ENCODE measurements at places on chromosomes 2 and 18.

- DNase-seq: no peak
Measured at GRCh38 chr18:56696966-56697365, 45.8 kb downstream of the WDR7 start.

DNA sequence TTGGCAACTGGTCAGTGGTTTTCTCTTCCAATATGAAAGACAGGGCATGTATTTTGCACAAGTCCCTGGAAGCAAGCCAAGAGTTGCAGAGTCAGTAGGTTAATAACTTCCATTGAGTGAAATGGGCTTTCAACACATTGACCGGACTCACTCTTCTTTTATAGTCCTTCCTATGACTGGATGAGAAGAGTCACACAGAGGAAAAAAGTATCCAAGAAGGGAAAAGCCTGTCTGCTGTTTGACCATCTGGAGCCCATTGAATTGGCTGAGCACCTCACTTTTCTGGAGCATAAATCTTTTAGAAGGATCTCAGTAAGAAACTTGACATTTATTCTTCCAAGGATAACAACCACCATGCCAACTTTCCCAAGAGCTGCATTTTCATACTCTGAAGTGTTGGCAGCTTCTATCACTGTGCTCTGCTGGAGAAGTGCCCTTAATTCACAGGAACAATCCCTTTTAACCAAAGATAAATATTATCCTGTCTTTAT lies 45.4 kb downstream of the RASGRP3 start:
- DNase-seq: peak; percentile 56

DNA sequence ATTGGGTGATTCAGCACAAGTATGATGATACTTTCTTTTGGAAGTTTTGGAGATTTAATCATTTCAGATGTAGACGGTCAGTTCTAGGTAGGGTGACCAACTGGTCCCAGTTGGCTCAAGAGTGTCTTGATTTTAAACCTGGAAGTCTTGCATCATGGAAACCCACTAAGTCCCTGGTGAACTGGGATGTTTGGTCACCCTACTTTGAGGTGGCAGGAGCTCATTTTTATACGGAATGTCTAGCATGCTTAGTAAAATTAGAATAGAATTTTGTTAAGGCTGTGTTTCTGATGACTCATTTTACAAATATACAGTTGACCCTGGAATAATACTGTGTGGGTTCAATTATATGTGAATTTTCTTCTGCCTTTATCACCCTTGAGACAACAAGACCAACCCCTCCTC lies 61.5 kb upstream of the DOCK10 start:
- no peak for DNase-seq

DNA sequence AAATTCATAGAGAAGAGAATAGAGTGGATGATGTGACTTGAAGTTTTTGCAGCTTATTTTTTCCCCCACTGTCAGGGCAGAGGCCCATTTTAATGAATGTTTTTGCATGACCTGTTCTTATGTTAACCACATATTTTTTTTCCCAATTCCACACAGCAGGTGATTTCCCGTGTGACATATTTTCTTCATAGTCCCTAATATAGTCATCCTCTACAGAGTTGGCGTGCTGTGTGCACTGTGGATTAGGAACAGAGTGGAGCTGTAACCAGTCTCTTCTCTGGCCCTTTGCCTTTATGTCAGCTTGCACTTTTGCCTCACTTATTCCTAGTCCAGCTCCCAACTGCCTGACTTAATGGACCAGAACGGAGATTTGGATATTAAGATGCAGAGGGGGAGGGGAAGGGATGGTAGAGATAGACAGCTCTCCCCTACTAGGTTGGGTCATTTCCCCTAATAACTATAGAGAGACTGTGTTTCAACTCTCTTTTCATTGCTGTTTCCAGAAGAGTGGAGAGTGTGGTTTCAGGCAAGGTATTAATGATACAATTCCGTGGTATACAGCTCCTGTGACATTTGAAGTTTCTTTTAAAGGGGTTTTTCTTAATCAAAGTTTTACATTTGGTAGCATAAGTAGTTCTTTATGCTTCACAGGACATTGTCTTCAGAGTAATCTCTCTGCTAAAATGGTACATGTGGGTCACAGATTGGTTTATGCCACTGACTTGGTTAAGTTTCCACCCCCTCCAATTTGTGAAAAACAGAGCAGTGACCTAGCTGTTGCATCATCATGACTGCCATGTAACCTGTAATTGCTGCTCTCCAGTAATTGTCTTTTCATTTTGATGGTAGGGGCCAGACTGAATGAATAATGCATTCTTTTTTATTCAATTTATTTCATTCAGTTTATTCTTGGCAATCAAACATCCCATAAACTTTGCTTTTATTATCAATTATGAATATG lies 161.3 kb downstream of the HAUS1 start:
- no peak for DNase-seq

- no peak for DNase-seq
Measured at GRCh38 chr2:118380915-118381653, 292.8 kb downstream of the INSIG2 start.

DNA sequence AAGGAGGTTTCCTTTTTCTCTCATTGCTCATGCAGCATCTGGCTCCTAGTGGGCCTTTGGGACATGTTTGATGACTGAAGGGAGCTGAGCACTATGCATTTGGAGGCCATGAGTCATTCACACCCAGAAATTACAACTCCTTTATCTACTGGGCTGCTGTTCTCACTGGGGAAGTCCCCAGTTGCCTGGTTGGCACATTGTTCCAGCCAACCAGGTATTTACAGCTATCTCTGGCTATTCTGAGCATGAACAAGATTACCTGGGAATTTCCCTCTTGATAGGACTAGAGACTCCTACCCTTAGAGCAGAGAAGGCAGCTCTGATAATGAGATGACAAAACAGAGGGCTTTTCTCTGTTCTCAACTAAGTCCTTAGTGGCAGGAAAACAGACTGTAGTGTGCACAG lies 206.5 kb downstream of the SETBP1 start:
- no peak for DNase-seq

- no peak for DNase-seq
Measured at GRCh38 chr2:202104286-202104870, 31.3 kb downstream of the KIAA2012 start.

Data from glomerular endothelial cell (primary cell).